ENCODE measurements at places on chromosomes 5 and 9.
A peak's percentile ranks its signal among the peaks of the same experiment; 100 is the strongest.

DNA sequence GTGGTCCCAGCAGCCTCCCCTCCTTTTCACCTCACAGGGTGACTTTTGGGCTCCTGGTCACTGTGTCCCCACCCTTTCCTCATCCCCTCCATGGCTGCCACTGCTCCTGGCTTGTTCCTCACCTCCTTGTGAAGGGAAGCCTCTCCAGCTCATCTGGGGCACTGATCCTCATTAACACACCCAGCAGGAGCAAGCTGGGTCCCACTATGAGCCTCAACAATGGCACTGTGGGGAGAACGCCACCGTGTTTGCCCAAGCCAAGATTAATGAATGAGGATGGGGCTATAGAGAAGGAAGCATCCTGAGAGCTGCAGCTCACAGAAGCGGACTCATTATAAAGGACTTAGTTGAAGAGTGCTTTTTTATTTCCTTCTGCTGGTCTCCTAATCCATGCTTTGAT, 118.4 kb downstream of the MARCHF11 start:
- no peak for DNase-seq

- DNase-seq = no peak
Measured at GRCh38 chr9:14846871-14847311, 63.3 kb downstream of the FREM1 start.

DNA sequence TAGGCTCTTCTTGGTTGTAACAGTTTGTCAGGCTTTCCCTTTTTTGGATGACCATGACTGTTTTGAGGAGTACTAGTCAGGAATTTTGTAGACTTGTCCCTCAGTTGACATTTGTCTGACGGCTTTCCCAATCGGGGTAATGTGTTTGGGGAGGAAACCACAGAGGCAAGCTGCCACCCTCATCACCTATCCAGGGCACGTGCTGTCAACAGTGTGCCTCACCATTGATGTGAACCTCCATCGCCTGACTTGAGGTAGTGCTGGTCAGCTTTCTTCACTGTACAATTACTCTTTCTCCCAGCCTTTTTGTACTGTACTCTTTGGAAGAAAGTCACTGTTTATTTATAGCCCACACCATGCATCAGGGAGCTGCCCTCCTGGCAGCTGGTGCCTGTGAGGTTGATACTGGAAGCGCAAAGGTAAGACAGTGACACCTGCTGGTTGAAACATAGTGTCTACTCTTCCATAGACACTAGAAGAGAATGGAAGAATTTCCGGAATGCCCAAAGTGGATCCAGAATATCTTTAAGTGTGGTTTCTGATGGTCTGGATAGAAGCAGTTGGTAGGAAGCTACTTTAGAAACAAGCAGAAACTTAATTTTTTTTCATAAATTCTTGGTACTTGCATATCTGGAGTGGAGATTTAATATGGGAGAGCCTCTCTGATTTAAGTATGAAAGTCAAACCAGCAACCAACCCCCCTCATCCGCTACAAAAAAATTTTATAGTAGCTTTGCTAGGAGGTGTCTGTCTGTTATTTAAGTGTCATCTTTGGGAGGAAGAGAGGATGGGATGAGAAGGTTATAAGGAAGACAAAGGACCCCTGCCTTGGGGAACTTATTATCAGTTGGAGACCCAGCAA, 69.3 kb downstream of the SNX30 start:
- peak; percentile 47 for DNase-seq

DNA sequence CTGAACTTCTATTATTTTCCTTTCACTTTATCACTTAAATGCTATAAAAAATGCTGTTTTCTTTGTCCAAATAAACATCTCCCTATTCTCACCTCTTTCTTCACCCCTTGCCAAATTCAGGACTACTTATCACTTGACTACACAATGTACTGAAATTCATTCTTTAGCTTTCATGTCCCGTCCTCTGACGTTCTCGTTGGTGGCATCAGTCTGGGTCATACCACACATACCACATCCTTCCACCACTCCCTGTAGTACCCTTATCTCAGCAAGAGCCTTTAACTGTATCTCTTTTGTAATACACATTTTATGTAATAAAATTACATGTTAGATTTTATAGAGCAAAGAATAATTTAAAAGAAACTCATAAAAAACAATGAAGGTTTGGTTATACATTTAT, 231.1 kb upstream of the PAPPA start:
- DNase-seq = no peak

GRCh38 chr9:71446473-71447411, 321.6 kb downstream of the CEMIP2 start:
- DNase-seq = peak; percentile 19

DNA sequence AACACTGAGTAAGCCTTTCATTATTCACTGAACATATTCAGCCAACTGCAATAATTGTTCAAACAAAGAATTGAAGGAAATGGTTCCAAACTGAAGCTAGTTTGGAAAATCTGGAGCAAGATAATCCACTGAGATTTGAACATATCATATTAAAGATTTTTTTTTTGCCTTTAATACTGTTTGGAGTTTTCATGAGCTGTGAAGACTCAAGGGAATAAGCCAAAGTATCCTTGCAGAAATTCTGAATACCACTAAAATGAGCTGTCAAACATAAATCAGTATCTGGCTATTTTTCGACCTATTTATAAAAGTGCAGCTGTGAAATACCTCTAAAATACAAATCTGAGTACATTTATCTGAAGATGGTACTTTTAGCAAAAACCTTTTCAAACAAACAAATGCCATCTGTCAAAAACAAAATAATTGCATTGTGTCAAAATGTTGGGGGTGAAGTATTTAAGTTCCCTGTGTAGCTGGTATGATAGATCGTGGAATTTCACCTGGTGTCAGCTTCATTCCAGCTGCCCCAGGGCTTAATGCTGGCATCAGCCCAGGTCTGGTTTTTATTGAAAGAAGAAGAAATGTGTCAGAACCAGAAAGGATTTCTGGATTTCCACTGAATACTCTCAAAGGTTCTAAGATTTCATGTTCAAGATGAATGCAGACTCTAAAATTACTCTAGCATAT, 149.0 kb upstream of the GRAMD2B start:
- DNase-seq = no peak

GRCh38 chr9:108047264-108047663, 557.7 kb upstream of the KLF4 start:
- no peak for DNase-seq

DNA sequence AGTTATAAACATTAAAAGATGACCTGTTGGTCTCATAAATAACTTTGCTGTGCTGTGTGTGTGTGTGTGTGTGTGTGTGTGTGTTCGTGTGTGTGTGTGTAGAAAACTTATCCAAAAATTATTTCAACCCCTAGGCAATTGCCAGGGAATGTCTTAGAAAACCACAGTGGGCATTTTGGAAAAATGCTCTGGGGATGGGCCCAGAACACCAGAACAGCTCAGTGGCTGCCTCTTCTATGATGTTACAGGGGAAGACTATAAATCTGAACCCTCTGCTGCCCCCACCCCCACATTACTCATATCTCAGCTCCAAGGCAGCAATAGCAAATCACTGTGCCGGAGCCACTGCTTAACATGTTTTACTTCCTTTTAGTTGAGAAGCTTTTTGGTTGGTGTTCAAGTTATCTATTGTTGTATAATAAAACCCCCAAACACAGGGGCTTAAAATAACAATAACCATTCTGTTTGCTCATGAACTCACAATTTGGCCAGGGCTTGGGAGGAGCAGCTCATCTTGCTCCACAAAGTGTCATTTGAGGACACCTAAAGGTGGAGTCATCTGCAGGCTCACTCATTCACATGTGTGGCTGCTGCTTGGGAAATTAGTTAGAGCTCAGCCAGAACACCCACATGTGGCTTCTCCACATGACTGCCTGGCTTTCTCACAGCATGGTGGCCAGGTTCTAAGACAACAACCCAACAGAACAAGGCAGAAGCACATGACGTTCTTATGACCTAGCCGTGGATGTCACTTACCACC, 40.4 kb downstream of the ACTBL2 start:
- no peak for DNase-seq

- DNase-seq = peak; percentile 71
Measured at GRCh38 chr9:108057421-108058134, 568.0 kb upstream of the KLF4 start.

DNA sequence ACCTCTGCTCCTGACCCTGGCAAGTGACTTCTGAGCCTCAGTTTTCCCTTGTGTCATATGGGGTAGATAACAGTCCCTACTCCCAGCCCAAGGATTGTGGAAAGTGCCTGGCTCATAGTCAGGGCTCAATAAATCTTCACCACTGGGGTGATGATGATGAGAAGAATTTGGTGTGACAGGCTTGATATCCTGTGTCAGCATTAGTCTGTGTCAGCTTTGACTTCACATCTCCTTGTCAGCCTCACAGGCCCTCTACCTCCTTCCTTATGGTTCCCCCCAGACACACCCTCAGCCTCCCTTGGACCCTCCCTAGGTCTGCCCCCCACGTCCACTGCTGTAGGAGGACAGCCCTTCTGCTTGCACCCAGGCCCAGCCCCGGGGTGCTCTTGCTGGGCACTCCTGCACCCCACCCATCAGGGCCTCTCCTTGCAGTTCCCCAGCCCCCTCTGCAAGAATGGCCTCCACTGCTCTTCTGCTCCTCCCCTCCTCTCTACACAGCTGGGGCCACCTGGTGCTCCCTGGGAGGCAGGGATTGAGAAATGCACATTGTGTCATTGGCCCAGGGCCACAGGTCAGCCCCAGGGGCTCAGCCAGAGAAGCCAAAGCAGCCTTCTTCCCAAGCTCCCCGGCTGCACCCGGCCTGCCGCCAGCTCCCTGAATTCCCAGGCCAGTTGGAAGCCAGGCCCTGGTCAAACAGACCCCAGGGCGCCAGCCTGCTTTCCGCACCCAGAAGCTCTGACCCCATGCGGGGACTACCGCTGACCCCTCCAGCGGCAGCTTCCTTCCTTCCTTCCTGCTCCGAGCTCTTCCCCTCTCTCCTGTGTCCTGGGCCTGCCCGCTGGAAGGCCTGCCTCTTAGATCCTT, 7.7 kb downstream of the FGFR4 start:
- no peak for DNase-seq

DNA sequence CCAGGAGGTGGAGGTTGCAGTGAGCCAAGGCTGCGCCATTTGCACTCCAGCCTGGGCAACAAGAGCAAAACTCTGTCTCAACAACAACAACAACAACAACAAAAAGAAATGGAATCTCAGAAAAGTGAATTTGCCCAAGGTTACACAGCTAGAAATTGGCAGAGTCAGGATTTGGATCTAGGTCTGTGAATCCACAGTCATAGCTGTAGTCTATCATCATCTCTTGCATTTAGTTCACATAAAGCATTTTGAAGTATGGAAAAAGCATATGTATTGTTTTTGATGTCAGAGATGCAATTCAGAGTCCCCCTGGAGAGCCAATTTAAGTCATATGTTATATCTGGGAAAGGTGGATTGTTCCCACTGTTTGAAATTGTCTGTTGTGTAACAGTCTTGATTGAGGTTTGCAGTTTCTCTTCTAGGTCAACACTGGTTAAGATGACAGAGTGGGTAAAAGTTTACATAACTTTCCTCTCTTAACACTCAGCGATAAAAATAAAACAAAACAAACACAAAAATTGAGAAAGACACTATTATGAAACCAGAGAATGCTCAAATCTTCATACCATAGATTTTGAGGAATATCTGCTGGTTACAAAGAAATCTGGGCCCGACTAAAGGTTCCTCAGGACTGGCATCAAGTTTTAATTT, 21.5 kb upstream of the GPR21 start:
- no peak for DNase-seq

DNA sequence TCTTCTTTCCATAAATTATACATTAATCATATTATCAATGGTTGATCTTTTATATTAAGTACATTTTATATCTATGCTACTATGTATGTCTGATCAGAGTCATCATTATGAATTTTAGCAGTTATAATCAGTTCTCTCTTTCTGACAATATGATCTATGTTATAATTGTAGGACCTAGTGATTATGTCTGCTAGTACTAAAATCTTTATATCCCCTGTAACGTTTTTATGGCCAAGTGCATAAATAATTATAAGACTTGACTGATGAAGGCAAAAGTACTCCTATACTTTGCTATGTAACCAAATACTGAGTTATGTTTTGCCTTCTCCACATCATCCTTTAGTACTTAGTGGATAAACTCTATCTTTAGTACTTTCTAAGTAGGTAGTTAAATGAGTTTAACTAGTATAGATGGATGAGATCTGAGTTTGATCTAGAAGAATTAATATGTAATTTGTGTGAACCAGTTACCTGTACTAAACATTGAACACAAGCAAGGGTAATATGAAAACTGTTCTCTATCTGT, 75.4 kb downstream of the SLF1 start:
- no peak for DNase-seq

DNA sequence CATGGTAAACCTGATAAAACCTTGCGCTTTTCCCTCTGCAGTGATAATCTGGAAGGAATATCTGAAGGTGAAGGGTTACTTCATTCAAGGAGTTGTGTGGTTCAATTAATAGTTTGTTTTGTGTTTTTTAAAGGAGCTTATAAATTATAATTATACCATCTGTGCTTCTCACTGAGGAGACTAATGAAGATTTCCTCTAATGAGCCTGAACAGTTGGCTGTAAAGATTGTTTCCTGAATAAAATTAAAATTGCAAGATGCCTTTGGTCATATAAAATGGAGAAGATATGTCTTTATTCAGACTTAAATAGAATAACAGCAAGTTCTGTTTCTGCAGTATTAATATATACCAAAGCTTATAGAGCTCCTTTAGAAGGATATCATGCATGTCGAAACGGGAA, 59.9 kb downstream of the GAPVD1 start:
- DNase-seq = no peak

DNA sequence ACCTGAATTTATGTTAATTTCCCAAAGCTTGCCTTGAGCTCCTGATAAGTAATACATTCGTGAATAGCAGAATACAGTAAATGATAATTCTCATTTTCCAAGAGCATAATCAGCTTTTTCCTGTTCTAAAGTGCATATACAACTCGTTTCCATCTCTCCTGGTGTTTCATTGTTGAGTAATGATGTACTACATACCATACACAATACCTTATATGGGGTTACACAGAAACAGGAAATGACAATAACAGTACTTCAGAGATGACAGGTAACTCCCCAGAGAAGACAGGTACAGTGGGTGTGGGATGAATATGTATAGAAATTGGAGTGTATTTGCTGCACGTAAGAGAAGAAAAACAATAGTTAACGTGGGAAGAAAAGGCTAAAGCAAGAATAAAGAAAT, 287.1 kb downstream of the TENT4A start:
- no peak for DNase-seq

DNA sequence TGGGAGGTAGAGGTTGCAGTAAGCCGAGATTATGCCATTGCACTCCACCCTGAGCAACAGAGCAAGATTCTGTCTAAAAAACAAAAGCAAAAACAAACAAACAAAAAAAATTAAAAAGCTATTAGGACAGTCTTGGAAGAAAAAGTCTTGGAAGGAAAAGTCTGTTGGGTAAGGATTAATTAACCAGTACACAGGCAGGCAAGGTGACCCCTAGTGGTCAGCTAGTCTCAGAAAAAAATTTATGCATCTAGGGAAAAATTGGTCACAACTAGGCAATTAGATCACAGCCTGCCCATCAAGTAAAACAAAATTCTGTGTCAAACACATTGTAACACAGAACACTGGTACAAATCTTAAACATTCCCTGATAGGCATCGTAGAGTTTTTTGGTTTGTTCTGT, 6.7 kb upstream of the ANKRD18B start:
- peak; percentile 53 for DNase-seq
